ENCODE measurements at places on chromosomes 6 and 20. TPM values are rescaled to one million over a fixed set of nuclear protein-coding genes. Genes with fewer than 3 reads are reported as not detected.
A peak's percentile ranks its signal among the peaks of the same experiment; 100 is the strongest.

GRCh38 chr6:2764610-2765165 lies 505 bp upstream of the WRNIP1 start:
- peak; percentile 54 for DNase-seq

DNA sequence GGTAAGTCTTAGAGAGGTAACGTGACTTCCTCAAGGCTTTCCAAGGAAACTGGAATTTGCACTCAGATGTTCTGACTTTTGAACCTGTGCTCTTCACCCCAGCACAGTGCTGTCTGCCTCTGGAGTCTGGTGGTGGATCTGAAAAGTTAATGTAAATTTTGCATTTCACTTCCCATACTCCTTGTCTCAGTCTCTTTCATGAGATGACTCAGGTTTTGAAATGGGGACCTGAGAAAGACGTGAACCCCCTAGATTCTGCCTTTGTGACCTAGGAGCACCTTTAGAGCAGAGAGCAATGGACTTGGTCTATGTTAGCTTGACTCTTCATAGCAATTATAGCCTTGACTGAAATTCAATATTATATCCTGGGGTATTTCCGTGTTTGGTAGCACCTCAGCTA lies 223.0 kb downstream of the QKI start:
- DNase-seq, result no peak

DNA sequence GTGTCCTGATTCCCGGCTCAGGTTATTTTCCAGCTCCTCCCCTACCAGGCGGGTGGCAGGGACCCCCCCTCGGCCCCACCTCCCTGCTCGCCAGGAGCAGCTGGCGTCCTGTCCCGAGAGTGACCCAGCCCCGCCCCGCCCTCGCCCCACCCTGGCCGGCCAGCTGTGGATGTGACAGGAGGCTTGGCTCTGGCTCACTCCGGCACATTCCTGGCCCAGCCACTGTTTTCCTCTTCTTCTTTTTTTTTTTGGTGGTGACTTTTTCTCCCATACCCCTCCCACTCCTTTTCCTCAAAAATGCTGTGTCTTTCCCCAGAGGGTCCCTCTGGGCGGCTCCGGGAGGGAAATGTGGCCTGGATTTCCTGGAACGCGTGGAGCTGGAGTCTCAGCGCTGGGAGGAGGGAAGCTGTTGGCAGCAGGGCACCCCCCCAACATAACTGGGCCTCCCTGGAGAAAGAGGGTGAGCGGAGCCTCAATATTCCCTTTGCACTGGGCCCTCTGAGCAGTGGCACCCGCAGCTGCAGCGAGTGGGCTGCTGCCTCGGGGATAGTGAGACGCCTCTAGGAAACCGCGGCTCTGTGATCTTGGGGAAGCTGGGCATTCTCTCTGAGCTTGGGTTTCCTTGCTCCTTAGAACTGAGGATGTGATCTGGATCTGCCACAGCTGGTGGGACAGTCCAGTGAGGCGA lies 28.3 kb upstream of the CSNK2A1 start:
- DNase-seq, result peak; percentile 58

SOX4 gene
- 79.4 TPM for total RNA-seq

GRCh38 chr6:82878812-82879211 lies 186.8 kb downstream of the UBE3D start:
- DNase-seq, result no peak

GRCh38 chr20:10826111-10826510 lies 152.3 kb upstream of the JAG1 start:
- DNase-seq, result no peak

GRCh38 chr6:39084506-39084905 lies 30.5 kb downstream of the SAYSD1 start:
- no peak for DNase-seq

IP6K3 gene
- total RNA-seq, result 0.26 TPM

PCSK2 gene
- total RNA-seq, result 2.6 TPM

DNA sequence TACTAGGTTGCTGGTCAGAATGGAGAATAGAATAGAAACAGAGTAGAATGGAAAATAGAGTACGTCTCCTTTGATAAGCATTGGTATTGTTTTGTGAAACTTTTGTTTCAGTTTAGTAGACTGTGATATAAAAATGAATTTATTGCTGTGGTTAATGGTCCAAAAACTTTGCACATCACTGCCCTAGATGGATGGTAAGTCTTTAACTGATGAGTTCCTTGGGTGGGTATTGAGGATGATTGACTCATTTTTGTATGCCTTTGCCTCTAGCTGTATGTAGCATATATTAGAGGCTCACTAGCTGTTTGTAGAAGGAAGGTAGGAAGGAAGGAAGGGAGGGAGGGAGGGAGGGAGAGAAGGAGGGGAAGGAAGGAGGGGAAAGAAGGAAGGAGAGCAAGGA lies 48.3 kb downstream of the ZDHHC14 start:
- no peak for DNase-seq

- DNase-seq, result peak; percentile 70
Measured at GRCh38 chr6:16760516-16761470, at the start of gene ATXN1. TSS of gene ATXN1 (minus strand) at chr6:16761460.

RFX6 gene
- not detected for total RNA-seq

DNA sequence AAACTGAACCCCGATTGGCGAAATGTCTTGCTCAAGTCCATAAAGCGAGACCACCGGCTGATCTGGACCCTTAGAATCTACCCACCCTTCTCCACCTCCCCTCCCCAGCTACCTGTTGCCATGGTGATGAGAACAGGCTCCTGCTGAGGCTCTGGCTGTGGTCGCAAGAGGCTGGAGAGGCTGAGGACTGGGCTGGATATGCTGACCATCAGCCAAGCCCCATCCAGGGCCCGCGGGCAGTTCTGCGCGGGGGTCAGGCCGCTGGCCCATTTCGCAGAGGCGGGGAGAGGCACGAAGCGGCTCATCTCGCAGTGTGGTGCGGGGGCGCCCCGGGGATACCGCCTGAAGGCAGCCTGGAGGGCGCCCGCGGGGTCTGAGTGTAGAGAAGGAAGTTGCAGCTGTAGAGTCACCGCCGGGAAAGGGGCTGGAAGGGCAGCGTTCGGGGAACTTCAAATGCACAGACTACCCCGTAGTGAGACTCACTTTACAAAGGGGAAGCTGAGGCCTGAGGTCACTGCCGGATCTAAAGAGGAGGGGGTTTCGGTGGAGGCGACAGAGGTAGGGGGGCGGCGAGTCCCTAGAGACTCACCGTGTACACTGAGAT lies 671 bp downstream of the TAPBP start:
- peak; percentile 33 for DNase-seq

DNA sequence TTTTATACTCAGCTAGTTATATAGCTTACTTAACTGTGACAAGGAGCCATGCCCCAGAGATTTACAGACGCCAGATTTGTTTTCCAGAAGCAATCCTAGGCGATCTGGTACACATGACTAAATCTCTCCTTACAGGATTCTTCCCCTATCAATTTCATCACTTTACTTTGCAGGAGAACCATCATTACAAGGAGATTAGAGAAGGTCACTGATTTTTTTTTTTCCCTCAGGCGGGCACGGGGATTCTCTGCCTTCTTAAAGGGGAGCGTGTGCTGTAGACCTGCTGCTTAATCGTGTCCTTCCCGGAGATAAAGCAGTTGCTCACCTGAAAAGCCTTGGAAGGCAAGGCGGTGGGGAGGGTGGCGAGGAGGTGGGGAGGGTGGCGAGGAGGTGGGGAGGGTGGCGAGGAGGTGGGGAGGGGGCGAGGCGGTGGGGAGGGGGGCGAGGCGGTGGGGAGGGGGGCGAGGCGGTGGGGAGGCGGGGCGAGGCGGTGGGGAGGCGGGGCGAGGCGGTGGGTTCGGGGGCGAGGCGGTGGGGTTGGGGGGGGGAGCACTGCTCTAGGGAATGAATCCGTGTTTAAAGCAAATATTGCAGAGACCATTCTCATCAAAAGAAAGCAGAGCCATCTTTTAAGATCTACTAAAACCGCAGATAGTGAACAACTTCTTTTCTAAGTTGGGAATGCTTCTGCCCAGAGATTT lies 14.3 kb upstream of the MRAP2 start:
- no peak for DNase-seq

DNA sequence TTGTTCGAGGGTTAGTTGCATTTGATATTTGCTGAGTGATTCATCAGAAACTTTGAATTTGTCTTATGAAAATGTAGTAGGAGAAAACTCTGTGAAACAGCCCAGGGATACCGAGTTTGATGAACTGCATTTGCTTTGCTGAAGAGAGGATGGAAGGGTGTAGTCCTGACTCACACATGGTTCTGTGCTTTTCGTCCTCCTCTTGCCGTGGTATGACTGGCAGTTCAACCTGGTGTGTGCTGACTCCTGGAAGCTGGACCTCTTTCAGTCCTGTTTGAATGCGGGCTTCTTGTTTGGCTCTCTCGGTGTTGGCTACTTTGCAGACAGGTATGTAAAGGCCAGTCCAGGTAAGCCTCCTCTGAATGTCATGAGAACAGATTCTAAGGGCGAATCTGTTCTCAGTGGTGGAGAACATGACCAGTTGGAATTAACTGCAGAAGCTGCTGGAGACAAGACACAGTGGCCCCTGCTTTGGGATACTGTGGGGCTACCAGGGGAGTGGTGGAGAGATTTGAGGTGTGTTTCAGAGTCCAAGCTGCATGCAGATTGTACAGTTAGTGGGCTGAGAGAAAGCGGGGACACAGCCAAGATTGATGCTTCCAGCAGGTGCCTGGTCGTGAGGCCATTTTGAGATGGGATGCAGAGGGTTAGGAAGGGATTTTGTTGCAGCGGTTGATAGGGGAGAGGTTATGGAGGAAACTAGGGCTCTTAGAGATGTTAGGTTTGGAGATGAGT lies 8.4 kb downstream of the SLC22A1 start:
- no peak for DNase-seq

DNA sequence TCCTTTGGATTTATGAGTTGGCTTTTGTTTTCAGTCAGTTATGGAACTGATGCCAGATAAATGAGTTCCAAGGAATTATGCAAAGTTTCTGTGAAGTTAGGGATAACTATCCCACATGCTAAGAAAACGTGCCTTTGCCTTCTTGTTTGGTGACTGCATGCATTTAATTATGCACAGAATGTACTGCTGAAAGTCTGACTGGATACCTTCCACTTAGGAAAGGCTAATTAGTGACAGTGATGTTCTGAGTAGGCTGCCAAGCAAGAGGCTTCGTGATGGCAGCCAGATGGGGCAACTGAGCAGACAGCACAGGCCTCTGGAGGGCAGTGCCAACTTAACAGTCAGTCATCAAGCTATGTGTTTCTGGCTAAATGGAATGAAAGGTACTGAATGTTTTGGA lies 289.9 kb downstream of the CD109 start:
- no peak for DNase-seq

- no peak for DNase-seq
Measured at GRCh38 chr20:54151075-54151439, 22.7 kb downstream of the CYP24A1 start.

GRCh38 chr6:70124443-70124842 lies 178.4 kb downstream of the COL9A1 start:
- DNase-seq, result no peak

- DNase-seq, result no peak
Measured at GRCh38 chr6:169896826-169897456, 145.5 kb downstream of the ERMARD start.

DNA sequence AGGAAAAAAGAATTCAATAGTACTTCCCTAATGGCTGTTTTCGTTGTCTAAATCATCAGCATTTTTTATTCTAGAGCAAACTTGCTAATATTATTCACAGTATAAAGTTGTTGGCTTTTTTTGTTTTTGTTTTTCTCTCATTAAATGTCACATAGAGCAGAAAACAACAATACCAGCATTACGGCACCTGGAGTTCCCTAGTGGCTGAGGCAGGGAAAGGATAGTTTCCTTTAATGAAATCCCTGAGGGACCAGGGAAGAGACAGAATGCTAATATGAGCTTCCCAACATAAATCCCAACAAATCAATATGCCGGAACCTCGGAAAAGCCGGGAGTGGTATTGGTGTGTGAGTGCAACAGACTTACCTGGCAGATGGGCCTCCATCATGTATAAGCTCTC lies 235.2 kb upstream of the ASCC3 start:
- DNase-seq, result no peak

DNA sequence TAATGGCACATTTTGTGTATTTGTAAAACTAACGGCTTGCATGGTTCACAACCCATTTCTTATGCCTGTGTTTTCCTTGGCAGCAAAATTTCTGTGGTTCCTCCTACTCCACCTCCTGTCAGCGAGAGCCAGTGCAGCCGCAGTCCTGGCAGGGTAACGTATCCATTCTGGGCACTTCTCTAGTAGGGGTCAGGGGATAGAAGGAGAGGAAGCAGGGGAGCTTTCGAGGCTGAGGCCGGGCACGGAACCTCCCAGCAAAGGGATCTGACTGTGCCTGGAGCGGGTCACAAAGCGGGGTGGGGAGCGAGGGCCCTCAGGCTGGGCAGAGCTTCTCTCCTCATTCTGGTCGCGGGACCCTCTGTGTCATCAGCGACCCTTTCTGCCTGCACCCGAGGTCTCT lies 58.4 kb downstream of the SYTL3 start:
- DNase-seq, result peak; percentile 42
